ENCODE measurements at places on chromosomes 11 and 22. TPM values are rescaled to one million over a fixed set of nuclear protein-coding genes. Genes with fewer than 3 reads are reported as not detected.

DNA sequence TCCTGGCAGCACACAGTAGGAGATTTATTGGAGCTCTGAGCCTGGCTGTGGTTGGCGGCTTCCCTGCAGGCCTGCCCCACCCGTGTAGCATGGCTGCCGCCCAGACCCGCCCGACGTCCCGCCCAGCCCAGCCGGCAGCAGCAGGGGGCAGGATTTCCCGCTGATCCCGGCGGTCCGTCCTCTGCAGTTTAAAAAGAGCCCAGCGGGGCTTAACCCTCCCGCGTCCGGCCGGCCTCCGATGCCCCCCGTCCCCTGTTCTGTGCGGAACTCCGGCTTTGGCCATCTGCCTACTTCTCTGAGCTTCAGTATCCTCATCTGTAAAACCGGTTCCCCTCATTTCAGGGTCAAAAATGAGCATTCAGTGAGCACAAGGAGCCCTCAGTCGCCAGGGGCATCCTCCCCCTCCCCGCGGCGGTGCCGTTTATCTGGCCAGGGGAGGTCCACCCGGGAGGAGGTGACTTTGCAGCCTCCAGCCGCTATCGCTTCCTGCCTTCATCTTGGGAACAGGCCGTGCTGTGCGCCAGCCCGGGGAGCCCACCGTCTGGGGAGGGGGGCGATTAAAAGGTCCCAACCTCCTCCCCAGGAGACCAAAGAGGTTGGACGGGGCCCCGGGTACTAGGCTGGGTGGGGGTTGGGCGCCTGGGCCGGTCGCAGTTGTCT lies at the start of gene GAS2L1:
Gene GAS2L1, plus strand, starts transcription at position 476 of the 660 bp plus-strand sequence. CDS start 1,456 bp downstream, outside the sequence.
- DNase-seq, result peak; percentile 89

The XKR3 gene
- 9.4 TPM for total RNA-seq

GRCh38 chr11:120871924-120872323 lies 152.0 kb upstream of the TBCEL start:
- no peak for DNase-seq

The PAX6 gene
- total RNA-seq, result 5.5 TPM

DNA sequence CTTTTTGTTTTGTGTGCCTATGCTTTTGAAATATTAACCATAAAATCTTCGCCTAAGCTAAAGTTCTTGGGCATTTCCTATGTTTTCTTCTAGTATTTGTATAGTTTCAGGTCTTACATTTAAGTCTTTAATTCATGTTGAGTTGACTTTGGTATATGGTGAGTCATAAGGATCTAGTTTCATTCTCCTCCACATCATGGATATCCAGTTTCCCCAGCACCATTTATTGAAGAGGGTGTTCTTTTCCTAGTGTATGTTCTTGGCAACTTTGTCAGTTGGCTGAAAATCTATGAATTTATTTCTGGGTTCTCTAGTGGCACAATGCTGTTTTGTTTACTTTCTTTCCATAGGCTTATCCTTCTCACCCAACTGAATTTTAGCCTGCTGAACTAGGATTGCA lies 49.0 kb downstream of the CTSC start:
- DNase-seq, result no peak

The TOLLIP gene
- 16.9 TPM for total RNA-seq

The CHID1 gene
- total RNA-seq, result 69.6 TPM

DNA sequence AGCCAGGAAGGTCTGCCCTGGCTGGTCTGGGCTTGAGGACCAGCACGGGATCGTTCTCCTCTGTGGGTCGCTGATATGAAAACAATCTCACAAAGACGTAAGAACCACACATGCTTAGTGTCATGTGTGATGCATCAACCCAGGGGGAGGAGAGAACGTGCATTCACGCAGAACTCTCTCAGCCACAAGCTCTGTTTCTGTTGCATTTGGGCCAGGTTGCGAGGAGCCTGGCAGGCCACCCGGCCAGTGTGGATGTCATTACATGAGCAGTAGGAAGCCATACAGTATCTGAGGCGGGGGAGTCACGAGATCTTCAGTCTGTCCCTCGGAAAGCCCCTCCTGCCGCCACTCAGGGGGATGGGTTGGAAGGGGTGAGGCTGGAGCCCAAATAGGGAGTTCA lies 53.1 kb upstream of the KCNQ1OT1 start:
- DNase-seq, result no peak

All from umbilical cord (tissue), 2 donors.